T follicular helper cell (primary cell): ENCODE measurements at places on chromosomes 11 and 22.

GRCh38 chr11:67323526-67323925 lies 20.2 kb downstream of the SSH3 start:
- DNase-seq, result no peak

DNA sequence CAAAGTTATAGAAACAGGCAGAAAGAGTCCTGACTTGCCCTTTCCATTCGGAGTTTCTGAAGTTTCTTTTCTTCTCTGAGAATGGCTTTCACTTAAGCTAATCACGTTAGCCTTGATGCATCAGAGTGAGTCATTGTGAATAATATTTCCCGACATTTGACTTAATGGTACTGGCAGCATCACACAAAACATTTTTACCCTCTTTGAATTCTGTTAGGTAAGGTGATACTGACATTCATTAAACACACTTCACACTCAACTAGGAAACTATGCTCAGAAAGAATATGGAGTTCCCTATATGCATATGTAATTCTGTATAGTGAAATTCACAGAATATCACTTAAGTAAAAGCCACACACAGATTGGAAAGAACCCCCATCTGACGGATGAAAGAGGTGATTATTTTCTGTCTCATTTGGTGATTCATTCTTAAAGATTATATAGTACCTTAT lies 120.8 kb upstream of the ARHGAP20 start:
- no peak for DNase-seq

- no peak for DNase-seq
Measured at GRCh38 chr22:24968066-24968561, 15.6 kb downstream of the KIAA1671 start.

GRCh38 chr22:30205281-30206115 lies 41.1 kb downstream of the LIF start:
- DNase-seq, result no peak

GRCh38 chr22:27800250-27801201 lies 1.0 kb downstream of the MN1 start:
- no peak for DNase-seq

DNA sequence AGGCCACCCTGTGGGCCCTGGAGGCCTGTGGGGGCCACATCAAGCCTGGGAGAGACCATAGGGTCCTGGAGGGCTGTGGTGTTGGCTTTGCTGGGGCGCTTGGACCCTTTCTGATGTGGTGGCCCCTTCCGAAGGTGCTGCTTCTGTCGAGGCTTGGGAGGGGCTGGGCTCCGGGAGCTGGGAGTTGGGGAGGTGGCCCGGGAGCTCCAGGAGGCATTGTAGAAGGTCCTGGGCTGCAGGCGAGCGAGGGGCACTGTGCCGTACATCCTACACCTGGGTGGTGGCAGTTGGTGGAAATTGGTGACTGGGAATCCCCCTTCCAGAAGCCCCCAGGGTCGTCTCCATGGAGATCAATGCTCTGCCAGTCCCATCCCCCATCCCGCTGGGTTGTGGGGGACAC lies 2.6 kb downstream of the PLA2G3 start:
- DNase-seq, result no peak

- DNase-seq, result peak; percentile 85
Measured at GRCh38 chr11:235997-236773, at the start of gene SIRT3. TSS of gene SIRT3 (minus strand) at chr11:236342. CDS start at chr11:236328, 14 bp downstream.

GRCh38 chr11:8023831-8024555 lies 36.9 kb downstream of the EIF3F start:
- no peak for DNase-seq

- no peak for DNase-seq
Measured at GRCh38 chr22:24068377-24068680, 57.2 kb downstream of the CABIN1 start.

- DNase-seq, result no peak
Measured at GRCh38 chr11:8049084-8049483, 31.9 kb upstream of the TUB start.

DNA sequence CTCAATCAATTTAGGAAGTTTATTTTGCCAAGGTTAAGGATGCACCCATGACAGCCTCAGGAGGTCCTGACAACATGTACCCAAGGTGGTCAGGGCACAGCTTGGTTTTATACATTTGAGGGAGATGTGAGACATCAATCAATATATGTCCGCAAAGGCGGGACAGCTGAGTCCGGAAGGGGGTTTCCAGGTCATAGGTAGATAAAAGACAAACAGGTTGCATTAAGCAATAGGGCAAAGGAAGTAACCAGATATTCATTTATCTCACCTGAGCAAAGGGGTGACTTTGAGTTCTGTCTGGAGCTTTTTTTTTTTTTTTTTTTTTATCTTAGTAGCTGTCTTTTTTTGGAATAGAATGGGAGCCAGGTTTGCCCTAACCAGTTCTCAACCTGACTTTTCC lies 2.0 kb upstream of the TRIM34 start:
- no peak for DNase-seq

- no peak for DNase-seq
Measured at GRCh38 chr11:2982214-2982613, 9.9 kb downstream of the NAP1L4 start.

- DNase-seq, result no peak
Measured at GRCh38 chr11:28799316-28799715, 691.1 kb downstream of the METTL15 start.

DNA sequence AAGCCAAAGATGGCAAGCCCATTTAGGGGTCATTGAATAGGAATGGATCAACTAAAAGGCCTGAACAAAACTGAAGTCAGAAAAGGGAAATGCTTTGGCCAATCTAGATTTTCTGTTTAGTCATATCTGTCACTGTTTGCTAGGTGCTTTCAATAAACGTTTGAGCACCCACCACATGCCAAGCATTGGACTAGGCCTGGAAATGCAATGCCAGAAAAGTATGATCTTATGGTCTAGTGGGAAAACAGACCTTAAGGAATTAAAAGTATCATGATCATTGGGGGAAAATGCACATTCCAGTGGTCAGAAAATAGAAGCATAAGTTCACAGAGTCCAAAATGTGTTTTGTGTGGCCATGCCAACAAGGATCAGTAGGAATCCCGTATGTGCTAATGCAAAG lies 76.8 kb upstream of the BIRC3 start:
- no peak for DNase-seq

GRCh38 chr11:20162824-20163782 lies 2.8 kb upstream of the DBX1 start:
- DNase-seq, result no peak

DNA sequence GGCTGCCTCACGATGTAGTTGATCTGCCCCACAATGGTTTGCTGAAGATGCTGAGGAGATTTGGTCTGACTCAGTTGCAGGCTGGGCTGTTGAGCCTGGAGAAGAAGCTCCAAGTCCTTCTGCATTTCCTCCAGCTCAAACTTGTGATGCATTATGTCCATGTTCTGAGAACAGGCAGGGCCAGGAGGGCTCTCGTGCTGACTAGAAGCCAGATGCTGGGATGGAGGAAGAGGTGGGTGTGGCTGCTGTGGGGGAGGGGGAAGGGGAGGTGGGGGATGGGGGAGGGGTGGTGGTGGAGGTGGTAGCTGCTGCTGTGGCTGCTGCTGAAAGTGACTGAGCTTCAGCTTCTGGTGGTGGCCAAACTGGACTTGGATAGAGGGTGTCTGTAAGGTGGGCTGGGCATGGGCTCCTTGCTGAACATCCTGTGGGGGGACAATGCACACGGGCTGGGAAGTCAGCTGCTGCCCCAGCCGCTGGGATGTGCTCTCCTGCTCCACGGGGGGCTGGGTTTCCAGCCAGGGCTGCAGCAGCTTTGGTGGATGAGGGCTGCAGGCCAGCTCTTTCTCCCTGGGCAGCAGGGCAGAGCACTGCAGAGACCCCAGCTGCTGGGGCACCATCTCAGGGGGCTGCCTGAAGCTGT lies 42.1 kb downstream of the TRIM66 start:
- no peak for DNase-seq

DNA sequence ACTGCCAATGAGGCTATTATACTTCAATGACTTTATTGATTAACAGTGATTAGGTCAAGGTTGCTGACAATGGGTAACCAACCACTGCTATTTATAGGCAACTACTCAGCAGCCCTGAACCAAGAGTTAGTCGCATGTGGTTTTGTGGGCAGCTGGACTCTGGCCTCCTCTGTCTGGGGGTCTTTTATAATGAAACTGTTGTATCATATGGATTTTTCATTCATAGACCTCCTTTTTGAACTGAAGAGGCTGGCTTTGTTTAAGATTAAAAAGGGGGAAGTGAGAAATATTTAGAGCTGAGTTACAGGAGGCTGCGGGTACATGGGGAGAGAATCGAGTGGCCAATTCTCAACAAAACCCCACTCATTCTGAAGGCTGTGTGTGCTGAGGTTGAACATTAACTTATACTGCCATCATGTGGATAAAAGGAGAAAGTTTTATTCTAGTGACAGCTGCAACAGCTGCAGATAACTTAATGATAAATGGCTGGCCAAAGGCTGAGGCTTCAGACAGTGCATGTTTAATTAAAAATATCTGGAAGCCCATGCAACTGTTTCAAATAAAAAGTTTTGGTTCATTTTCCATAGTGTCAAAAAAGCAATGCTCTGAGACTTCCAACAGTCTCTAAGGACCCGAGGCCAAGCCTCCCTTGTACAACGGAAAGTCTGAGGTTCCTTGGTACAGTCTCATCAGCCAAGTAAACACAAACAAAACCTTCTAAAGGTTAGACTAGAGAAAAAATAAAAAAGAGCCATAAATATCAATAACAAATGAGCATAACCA lies 682.6 kb downstream of the KCNA4 start:
- no peak for DNase-seq

DNA sequence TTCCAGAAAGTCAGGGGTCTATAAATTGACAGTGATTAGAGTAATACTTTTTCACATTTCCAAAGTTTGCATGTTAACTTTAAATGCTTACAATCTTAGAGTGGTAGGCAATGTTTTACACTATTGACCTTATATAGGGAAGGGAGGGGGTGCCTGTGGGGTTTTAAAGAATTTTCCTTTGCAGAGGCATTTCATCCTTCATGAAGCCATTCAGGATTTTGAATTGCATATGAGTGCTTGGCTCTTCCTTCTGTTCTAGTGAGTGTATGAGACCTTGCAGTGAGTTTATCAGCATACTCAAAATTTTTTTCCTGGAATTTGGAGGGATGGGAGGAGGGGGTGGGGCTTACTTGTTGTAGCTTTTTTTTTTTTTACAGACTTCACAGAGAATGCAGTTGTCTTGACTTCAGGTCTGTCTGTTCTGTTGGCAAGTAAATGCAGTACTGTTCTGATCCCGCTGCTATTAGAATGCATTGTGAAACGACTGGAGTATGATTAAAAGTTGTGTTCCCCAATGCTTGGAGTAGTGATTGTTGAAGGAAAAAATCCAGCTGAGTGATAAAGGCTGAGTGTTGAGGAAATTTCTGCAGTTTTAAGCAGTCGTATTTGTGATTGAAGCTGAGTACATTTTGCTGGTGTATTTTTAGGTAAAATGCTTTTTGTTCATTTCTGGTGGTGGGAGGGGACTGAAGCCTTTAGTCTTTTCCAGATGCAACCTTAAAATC lies 5.3 kb downstream of the MALAT1 start:
- no peak for DNase-seq

DNA sequence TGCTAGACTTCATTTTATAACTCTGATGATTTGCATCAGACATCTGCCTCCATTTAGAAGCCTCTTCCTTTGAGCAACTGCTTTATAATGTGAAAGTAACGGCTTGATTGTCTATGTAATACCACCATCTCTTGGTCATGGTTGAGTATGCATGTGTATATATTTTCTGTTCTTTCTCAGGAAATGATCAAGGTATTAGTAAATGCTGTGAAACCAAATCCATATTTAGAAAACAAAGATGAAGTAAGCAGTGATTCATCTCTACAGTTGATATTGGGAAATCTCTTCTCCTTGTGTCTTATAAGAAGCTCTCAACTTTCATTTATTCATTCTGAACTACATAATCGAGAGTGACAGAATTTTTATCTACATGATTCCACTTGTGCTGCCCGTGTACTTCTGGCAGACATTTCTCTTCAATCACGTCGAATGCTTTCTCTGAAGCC lies 104.6 kb upstream of the ANO3 start:
- DNase-seq, result no peak

DNA sequence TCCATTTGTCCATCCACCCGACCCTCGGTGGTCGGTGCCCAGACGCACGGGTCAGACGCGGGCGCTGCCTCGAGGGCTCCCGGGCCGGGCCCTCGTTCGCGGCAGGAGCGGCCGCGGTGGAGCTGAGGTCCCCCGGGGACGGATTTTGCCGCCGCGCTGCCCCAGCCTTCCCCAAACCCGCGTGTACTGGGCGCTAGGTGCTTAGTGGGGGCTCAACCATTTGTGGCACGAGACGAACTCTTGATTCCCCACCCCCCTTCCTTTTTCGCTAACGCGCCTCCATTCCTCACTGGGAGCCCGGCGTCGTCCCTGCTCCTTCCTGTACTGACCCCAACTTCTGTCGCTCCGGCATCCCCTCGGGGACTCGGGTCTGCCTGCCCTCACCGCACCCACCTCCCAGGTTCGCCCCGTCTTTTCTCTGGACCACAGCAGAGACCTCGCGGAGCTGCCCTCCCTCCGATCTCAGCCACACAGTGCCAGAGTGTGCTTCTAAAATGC lies 789 bp upstream of the CBX7 start:
- DNase-seq, result no peak

DNA sequence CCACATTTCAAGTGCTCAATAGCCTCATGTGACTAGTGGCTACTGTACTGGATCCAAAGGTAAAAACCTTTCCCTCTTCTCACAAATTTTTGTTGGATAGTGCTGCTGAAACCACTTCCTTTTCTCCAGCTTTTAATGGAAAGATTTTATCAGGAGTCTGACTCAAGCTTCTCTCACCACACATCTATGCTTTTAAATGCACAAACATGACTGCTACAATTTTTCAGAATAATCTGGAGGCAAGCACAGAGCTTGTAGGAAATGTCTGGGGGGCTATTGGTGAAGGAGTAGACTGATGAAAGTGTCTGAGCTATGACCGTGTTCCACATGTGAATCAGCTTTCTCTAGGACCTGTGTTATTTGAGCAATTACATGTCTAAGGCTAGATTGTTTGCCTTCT lies 101.1 kb upstream of the FAT3 start:
- DNase-seq, result no peak

- DNase-seq, result no peak
Measured at GRCh38 chr22:23263651-23264555, 83.6 kb downstream of the BCR start.

GRCh38 chr11:73671701-73672100 lies 25.3 kb downstream of the PLEKHB1 start:
- DNase-seq, result no peak

DNA sequence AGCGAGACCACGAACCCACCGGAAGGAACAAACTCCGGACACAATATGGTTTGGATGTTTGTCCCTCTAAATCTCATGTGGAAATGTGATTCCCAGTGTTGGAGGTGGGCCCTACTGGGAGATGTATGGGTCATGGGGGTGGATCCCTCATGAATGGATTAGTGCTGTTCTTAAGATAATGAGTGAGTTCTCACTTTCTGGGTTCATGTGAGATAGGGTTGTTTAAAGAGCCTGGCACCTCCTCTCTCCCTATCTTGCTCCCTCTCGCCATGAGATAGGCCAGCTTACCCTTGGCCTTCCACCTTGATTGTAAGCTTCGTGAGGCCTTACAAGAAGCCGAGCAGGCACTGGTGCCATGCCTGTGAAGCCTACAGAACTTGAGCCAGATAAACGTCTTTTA lies 184.6 kb downstream of the LRRC4C start:
- DNase-seq, result no peak
